ENCODE measurements at places on chromosomes 4 and X. TPM values are rescaled to one million over a fixed set of nuclear protein-coding genes. Genes with fewer than 3 reads are reported as not detected.

ADGRA3 gene
- total RNA-seq = 23.0 TPM

PDZD4 gene
- total RNA-seq = 0.33 TPM

F8 gene
- 4.0 TPM for total RNA-seq

GJB1 gene
- not detected for total RNA-seq

DCAF8L2 gene
- total RNA-seq = not detected

SHROOM3 gene
- total RNA-seq = 12.6 TPM

OR13H1 gene
- total RNA-seq = not detected

ITIH6 gene
- total RNA-seq = not detected

Measured in smooth muscle cell of the pulmonary artery (primary cell).